ENCODE measurements at places on chromosomes 11 and 22.

DNA sequence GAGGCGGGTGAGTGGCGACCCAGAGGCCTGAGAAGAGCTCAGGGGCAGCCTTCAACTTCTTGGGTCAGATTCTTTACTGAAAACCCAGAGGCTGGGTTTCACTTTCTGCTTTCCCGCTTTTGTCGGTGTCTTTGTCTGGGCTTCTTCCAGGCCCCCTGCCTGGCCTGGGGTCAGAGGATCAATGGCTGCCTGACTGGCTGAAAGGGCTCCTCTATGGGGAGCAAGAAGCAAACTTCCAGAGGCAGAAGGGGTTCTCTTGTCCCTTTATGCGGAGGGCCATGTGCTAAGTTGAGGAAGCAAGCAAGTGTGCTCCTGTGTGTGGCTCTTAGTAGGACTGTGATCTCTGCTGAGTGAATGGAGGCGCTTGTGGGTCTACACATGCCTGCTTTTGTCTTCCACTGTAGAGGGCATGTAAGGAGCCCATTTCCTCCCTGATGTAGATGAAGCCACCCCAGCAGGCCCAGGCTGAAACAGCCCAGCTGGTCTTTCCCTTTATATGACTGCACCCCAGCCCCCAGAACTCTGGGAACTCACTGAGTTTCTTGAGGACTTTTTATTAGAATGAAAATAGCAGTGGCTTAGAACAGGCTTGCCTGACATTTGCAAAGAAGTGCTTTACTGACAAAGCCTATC is 1.0 kb upstream of the PKNOX2 start:
- no peak for DNase-seq

- DNase-seq = no peak
Observed at GRCh38 chr11:6232899-6233298, 1.5 kb downstream of the FHIP1B start.

GRCh38 chr11:86672007-86672621 is at the start of gene ME3:
TSS of gene ME3 (minus strand) at chr11:86672616.
- peak; percentile 69 for DNase-seq

GRCh38 chr22:39091126-39092081 is 5.6 kb upstream of the APOBEC3H start:
- DNase-seq = no peak

DNA sequence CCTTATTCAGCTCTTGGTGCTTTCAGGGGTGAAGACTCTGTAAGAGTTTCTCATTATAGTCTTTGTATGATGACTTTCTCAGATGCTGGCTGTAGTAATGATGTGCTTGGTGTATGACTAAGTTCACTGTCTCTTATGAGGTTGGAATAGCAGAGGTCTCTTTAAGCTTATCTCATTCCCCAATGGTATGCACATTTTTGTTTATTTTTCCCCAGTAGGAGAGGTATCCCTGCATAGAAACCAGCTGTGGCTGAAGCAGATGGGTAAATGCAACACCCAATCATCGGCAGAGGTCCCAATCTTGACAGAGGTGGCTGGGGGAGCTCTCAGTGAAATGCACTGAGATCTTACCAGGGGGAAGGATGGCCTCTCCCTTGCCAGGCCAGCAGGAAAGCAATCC is 34.6 kb downstream of the BBOX1 start:
- peak; percentile 6 for DNase-seq

GRCh38 chr11:69501891-69502860 is 20.7 kb downstream of the LINC01488 start:
- no peak for DNase-seq

- no peak for DNase-seq
Observed at GRCh38 chr11:16434036-16434435, 77.7 kb upstream of the SOX6 start.

DNA sequence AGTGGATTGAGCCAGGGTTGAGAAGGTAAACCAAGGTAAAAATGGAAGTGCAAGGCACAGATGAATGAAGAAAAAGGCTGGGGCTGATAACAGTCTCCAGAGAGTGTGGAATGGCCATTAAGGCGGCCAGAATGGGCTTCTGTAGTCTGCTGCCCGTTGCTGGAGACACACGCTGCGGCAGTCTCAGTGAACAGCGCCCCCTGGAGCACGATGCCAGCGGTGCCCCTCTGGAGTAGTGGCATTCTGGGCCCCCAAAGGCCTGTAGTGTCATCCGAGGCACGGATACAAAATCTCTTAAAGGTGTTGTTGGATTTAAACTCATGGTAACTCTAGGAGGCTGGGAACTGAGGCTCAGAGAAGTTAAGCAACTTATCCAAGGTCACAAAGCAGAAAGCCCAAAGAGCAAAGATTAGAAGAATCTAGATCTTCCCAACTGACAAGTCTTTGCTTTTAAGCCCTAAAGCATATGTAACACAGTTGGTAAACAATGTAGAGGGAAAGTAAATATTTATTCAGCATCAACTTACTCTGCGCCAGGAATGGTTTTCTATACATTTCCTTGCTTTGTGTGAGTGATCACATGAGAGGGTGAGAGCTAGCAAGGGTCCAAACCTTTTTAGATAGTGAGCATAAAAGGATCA is 18.2 kb downstream of the KCNJ1 start:
- DNase-seq = peak; percentile 57

All from GM03348 (cell line).